NCI-H1694 treated with DMSO at 0.1 percent for 48 hours (cell line): ENCODE measurements at places on chromosomes 11 and 22.

- DNase-seq, result no peak
Measured at GRCh38 chr11:1486054-1486825, at the start of gene MOB2. TSS of gene MOB2 (minus strand) at chr11:1486779. CDS start at chr11:1486556, 223 bp downstream.

- DNase-seq, result no peak
Measured at GRCh38 chr22:42001121-42001520, 2.5 kb downstream of the WBP2NL start.

- no peak for DNase-seq
Measured at GRCh38 chr11:118484405-118484804, 42.9 kb upstream of the TTC36 start.

- DNase-seq, result no peak
Measured at GRCh38 chr11:34299284-34299972, 58.4 kb downstream of the ABTB2 start.

DNA sequence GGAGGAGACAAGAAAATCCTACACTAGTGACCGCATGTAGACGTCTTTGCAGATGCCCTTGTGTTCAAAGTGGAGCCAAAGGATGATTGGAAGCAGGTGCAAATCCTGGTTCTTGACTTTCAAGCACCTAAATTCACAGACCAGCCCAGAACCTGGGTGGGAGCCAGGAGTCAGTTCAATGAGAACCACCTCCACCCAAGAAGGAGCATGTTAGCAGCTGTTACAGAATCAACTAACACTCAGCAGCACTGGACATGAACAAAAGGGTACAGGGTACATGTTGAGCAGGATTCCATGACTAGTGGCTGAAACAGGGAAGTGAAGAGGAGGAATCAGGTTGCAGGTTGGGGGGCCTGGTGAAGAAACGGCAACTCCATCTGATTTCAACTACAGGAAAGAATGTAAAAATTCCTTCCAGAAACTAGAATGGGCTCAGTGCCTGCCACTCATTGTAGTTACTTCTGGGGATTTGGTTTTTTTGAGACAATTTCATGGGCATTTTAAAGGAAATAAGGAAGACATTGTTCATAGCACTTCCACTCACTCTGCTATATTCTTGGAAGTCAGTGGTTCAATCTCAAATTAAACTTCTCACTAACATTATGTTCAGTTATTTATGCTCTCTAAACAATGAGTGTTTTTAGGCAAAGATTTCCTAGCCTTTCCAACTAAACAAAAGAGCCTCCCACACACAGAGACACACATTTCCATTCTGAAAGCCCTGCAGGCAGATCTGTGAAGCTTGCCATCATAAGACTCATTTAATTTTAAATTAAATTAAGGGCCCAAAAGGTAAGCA is 173.3 kb downstream of the CADM1 start:
- DNase-seq, result no peak

DNA sequence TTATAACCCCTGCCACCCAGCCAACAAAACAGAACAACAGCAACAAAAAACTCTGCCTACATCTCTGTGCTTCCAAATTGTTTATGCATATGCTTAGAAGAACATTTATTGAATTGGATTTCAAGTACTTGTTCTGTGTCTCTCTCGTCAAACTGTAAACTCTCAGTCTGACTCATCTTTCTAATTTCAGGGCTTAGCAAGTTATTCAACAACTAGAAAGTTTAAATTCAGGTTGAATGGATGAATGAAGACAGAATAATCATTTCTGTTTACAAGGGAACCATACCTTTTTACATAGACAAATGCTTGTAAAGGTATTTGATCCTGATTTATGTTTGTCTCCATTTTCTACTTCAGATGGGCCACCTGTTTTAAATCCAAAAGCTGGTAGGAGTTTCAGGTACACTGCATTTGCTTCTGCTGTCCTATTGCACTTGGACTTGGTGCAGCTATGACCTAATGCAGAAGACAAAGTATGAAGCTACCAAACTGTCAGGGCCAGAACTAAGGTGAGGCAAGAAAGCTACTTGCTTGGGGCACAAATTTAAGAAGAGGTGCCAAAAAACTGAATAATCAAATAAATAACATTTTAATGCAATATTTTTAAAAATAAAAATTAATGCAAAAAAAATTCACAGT is 1.6 kb upstream of the FBXO3 start:
- no peak for DNase-seq

GRCh38 chr11:71443736-71444445 is 4.3 kb downstream of the DHCR7 start:
- DNase-seq, result no peak

DNA sequence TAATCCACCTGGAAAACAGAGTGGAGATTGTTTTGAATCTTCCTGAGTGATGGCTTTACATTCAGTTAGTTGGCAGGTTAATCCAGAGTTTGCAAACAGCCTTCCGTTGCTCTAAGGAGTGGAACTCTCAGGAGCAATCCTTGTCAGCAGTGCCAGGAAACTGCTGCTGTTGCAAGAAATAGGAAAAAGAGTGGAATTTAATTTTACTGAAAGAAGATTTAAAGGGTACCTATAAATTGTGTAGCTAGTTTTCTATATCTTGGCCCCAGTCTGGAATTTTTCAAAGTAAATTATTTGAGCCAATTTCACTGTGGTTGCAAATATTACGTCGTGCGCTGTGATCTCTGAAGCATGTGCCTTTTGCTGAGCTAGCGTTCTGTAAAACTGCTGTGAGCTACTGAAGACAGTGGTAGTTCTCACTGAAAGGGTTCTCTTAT is 55.5 kb upstream of the SLC5A12 start:
- no peak for DNase-seq

GRCh38 chr11:132064987-132065620 is 694.7 kb downstream of the NTM start:
- DNase-seq, result no peak

DNA sequence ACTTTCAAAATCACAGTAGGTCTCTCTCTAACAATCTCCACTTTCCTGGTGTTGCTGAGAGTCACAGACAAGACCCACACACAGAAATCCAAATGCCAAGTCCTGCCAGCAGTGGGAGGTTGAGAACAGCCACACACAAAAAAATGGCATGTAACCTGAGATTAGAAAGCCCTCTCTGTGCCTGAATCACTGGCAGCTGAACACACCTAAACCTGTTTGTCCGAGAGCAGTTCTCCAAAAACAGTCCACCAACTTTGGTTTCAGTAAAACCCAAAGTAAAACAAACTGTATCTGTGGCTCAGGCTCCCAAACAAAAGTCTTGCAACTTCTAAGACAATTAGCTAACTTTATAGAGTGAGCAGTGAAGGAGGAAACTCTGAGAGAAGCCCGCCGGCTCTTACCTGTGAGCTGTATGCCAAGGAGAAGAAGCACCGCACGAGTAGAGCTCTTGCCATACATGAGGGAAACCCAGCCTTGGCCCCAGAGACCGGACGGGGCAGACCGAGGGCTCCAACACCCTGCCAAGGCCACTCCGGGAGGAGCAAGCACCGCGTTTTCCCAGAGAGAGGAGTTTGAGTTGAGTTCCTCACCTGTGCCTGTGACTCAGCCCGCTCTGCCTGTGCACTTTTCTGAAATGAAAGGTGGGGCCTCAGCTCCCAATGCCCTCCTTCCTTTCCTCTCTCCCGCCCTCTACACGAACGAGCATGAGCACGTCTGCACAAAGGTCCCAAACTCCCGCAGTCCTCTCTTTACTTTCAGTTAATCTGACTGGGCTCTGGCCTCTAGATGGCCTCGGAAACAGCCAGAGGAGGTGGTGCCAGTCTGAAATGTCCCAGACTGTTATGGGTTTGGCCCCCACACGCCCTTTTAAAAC is at the start of gene MPZL2:
MPZL2 (minus strand) TSS at position 603 of the 874 bp plus-strand sequence; CDS start at position 459, 144 bp downstream.
- no peak for DNase-seq

- DNase-seq, result no peak
Measured at GRCh38 chr22:26161746-26162145, 7.5 kb upstream of the SEZ6L start.

GRCh38 chr11:44418456-44418830 is 108.5 kb upstream of the ALX4 start:
- no peak for DNase-seq

- DNase-seq, result no peak
Measured at GRCh38 chr11:16613262-16613511, 125.3 kb upstream of the C11orf58 start.

GRCh38 chr11:45736424-45736823 is 68.5 kb upstream of the SLC35C1 start:
- no peak for DNase-seq

GRCh38 chr11:2301631-2302305 is at the start of the genes C11orf21 and TSPAN32:
TSS of gene C11orf21 (minus strand) at chr11:2301918. CDS start at chr11:2301808, 110 bp downstream.
TSS of gene TSPAN32 (plus strand) at chr11:2302013. CDS start at chr11:2302150, 137 bp downstream.
- peak; percentile 1 for DNase-seq

DNA sequence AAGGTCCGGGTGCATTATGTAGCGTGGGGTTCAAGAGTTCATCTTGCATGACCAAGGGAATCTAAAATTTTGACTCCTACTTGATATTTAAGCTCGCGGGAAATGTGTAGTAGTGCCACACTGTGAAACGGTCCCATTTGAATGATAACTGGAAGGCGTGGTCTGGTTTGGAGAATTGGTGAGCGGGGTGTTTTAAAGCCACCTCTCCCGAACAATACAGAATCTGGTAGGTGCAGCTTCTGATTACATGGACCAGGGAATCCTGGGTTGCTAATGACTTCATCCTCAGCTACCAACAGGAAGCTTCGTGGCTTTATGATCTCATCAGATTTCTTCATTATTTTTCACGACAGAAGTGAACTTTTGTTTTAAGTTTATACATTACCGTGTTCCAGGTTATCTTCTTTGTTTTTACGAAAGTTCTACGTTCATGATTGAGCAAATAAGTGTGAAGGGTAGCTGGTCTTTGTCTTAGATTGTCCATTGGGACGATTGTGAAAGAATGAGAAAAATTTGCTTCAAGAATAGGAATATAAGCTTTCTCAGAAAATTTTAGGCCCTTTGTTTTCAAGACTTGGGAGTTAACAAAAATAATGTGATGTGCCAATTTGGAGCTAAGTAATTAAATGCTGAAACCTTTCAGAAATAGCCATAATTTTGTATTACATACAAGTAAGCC is 1.7 kb downstream of the QSER1 start:
- DNase-seq, result peak; percentile 89

DNA sequence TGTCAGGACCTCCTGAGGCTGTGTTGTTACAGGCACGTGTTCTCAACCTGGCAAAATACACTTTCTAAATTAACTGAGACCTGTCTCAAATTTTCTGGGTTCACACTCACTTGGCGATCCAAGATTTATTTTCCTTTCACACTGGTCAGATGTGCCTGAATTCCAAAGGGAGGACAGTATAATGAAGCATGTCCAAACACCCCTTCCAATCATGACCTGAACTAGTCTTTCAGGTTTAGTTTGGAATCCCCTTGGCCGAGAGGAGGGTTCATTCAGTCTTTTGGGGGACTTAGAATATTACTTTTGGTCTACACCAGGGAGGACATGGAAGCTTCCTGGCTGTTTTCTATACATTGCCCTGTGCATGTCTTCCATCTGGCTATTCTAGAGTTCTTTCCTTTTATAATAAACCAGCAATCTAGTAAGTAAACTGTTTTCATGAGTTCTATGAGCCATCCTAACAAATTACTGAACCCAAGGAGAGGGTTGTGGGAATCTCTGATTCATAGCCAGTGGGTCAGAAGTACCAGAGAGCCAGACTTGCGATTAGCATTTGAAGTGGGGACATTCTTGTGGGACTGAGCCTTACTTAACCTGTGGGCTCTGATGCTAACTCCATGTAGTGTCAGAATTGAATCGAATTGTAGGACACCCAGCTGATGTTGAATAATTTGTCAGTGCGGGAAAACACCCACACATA is 14.8 kb upstream of the TMEM216 start:
- DNase-seq, result no peak

DNA sequence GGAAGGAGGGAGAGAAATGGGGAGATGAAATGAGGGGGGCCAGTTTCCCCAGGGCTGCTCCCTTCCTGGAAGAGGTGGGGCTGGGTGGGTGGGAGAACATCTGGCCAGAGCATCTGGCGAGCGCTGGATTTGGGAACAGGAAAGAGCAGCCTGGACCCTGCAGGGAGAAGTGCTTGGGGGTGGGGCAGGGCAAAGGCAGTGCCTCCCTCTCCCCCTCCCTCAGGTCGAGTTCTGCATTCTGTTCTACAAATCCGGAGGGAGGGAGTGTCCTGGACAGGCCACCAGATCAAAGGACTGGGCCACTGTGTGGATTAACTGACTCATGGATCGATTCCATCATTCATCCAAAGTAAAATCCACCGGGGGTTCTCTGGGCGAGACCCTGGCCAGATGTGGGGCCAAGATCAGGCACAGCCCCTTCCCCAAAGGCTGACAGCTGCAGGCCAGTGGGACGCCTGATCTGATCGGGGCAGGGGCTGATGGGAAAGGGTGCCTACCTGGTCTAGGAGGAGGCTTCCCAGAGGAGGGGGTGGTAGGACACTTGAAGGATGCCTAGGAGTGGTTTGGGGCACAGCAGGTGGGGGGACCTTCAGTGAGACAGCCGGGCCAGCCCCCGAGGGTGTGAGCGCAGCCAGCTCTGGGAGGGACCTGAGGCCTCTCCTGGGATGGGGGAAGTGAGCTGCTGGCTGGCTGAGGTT is 57.5 kb downstream of the CACNA1I start:
- no peak for DNase-seq

GRCh38 chr11:123654566-123655081 is at the start of gene SCN3B:
TSS of gene SCN3B (minus strand) at chr11:123654624. CDS start at chr11:123653801, 823 bp downstream.
- peak; percentile 41 for DNase-seq

DNA sequence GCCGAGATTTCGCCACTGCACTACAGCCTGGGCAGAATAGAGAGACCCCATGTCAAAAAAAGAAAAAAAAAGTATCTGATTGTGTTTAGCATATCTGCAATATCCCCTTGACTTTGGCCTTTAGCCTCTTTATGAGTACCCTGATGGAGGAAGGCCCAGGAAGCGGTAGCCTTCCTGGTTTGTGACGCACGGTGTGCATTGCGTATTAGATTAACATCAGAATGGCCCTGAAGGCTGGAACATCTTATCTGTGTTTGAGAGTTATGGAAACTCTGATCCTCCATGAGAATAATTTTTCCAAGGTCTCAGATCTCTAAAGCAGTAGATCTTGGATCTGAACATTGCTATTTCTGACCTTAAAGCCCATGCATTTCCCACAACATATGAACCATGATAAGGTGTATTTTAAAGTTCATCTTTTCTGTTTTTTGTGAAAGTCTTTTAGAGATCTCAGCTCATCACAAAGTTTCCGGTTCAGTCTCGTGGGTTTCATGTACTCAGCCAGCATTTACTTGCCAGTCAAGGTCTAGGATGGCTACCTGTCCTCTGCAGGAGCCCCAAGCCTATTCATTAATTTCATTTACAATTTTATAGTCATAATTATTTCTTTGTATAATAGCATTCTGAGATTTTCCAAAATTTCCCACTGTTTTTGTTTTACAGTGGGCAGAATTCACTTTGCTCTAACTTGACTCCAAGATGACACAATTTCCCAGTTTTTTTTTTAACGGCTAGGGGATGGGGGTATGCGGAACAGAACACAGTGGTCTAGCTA is 605 bp upstream of the FDX1 start:
- no peak for DNase-seq

- DNase-seq, result no peak
Measured at GRCh38 chr11:22884217-22884616, 23.9 kb upstream of the CCDC179 start.

GRCh38 chr11:93477684-93478234 is 65.4 kb downstream of the SMCO4 start:
- DNase-seq, result no peak

DNA sequence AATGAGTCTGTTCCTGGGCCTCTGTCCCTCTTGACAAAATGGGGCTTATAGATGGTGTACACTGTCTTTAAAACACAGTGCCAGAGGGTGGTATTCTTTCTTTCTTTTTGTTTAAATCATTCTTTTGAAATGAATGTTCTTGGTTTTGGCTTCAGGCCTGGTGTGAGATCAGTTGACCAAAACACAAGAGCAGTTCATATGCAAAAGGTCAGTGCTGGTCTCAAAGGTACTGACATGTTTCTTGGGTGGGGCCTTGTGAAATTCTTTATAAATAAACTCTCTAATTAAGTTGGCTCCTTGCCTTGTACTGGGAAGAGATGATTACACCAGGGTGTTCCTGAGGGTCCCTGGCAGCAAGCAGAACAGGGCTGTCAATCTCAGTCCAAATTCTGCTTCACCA is 110.0 kb downstream of the FBXO7 start:
- no peak for DNase-seq
